ENCODE measurements at places on chromosomes 12 and 14.

DNA sequence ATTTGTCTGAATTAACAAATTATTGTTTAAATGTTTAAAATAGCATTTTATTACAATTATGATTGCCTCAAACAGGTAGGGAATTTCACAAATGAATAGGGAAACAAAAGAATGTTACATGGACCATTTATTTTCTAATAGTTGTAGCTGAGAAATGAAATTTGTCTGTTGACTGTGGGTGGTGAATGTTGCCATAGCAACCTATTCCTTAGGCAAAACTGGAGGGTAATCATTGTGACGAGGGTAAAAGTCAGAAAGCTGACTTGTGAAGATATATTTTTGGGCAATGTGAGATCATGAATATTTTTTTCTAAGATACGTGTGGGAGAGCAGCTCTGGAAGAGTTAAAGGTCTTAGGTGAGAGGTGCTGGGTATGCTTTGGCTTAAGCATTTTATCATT is 24.2 kb upstream of the CLEC14A start:
- DNase-seq = no peak

DNA sequence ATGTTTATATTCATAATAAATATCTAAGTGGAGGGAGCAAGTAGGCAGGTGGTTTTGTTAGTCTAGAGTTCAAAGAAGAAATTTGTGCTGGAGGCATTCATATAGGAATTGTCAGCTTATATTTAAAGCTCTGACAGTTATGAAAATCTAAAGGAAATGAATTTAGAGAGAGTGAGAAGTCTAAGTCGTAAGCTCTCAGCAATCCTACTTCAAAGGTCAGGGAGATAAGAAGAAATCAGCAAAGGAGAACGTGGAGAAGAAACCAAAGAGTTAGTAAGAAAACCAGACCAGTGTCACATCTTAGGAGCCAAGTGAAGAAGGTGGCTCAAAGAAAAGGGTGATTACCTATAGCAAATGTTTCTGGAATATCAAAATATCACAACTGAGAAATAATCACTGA is 241.8 kb downstream of the FSCB start:
- no peak for DNase-seq

- DNase-seq = no peak
These were observed 2.3 kb downstream of the ATXN7L3B start for GRCh38 chr12:74539765-74540526.

GRCh38 chr14:28744126-28744525 is 22.5 kb upstream of the FOXG1 start:
- no peak for DNase-seq

DNA sequence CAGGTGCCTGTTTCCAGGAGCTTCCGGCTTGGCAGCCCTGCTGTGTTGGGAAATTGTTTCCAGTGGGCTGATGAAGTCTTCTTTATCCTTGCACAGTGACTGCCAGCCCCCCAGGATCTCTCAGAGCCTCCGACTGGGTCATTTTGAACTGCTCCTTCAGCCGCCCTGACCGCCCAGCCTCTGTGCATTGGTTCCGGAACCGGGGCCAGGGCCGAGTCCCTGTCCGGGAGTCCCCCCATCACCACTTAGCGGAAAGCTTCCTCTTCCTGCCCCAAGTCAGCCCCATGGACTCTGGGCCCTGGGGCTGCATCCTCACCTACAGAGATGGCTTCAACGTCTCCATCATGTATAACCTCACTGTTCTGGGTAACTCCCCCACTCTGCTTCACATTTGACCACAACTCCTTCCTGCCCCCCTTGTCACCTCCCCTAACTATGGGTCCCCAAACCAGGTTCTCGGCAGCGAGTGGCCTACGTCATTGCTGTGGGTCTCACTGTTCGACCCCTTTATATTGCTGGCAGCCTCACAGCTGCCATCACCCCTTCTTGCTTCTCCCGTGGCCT is 2.3 kb downstream of the LAG3 start:
- no peak for DNase-seq

DNA sequence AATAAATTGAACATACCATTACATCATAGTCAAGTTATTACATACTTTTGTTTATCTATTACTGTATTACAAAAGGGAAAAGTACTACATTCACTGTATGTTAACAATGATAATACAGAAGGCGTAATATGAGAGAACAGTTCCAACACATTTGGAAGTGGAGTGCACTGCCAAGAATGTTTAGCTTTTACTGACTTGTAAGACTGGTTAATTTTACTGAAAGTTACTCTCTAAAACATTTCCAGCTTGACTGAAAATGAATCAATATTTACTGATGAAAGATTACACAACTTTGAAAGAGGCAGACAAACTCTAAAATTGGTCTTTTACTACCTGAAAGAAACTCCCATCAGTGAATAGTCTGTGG is 728.5 kb downstream of the FSCB start:
- DNase-seq = no peak

- no peak for DNase-seq
These were observed 1264.9 kb upstream of the USP15 start for GRCh38 chr12:60995256-60995825.
